Activated naive CD4-positive, alpha-beta T cell treated with anti-CD3 and anti-CD28 coated beads, Interleukin-2, amount 50 U/mL, for 72 hours (primary cell): ENCODE measurements at places on chromosomes 7 and 10. TPM values are rescaled to one million over a fixed set of nuclear protein-coding genes. Genes with fewer than 3 reads are reported as not detected.

Gene ITGA8
- total RNA-seq, result not detected

Gene NUB1
- 46.1 TPM for total RNA-seq

Gene STAM
- 22.3 TPM for total RNA-seq

Gene CYP2C9
- total RNA-seq, result not detected

Gene SEC61G
- 161 TPM for total RNA-seq
